Left cardiac atrium (tissue), 4 donors: ENCODE measurements at places on chromosomes 3 and 15. TPM values are rescaled to one million over a fixed set of nuclear protein-coding genes. Genes with fewer than 3 reads are reported as not detected.

DNA sequence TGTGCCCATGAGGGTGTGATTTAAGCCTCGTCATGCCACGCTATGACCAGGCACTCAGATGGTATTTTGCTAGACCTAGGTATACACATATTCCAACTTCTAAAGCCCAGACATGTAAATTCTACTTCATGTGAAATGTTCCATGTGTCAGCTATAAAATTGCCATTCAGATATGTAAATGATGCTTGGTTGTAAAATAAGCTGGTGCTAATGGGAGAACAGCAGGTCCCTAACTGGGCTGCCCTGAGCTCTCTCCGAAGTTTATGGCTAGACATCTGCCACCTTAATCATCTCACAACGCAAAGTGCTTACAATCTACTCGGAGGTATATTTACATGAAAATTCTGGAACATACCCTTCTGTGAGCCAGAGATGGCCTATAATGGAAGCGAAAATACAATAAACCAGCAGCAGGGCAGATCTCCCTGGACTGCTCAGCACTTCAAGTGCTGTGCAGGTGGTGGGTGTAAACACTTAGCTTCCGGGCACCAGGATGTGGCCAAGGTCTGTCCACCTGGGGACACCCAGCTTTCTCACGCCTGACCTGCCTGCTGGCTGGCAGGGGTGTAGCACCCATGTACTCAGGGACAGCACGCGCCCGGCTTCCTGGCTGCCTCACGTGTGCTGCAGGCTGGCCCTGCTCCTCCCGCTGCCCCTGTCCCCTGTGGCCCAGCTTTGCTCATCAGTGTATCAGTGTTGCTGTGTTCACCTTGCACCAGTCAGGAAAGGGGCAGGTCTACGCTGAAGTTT lies 82.0 kb downstream of the CHDH start:
- no peak for DNase-seq

The HCN4 gene
- 7.7 TPM for total RNA-seq

The FANCD2OS gene
- not detected for total RNA-seq

- DNase-seq, result peak; percentile 55
Observed at GRCh38 chr3:49785565-49786356, 581 bp downstream of the IP6K1 start.

DNA sequence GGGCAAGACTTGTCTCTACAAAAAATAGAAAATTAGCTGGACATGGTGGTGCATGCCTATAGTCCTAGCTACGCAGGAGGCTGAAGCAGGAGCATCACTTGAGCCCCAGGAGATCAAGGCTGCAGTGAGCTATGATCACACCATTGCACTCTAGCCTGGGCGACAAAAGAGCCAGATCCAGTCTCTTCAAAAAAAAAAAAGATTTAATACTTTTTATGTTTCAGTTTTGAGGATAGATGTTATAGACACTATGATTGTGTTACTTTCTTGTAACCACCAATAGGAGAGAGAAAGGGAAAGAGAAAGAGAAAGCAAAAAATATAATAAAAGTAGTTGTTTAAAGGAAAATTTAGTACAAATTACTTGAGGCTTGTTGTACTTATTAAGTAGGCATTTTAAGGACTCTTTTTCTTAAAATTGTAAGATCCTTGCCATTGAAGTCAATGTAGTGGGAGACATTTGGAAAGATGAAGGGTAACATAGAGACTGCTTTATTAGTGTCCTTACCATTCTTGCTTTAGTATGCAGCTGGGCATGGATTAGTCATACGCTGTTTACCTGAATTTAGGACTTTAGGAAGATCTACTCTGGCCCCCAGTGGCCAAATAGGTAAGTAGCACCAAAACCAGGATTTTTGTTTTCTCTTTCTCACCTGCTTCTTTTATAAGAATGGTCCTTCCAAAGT lies 35.1 kb upstream of the ZDHHC23 start:
- DNase-seq, result no peak

DNA sequence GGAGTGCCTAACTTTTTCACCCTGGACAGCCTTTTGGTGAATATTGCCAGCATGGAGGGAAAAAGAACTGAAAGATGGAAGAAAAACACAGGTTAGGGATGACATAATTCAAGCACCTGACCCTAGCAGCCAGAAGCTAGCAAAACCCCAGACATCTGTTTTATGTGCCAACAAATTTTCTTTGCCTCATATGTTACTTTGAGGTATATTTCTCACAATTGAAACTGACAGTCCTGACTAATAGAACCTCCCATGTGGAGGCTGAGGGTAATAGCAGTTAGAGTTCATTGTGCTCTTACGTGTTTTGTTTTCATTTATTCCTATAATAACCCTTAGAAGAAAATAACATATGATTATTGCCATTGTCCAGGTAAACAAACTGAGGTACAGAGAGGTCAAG lies 71.5 kb upstream of the SLC25A26 start:
- no peak for DNase-seq

GRCh38 chr15:73341886-73342600 lies 26.7 kb downstream of the HCN4 start:
- peak; percentile 59 for DNase-seq

The SNURF gene
- 30.0 TPM for total RNA-seq

DNA sequence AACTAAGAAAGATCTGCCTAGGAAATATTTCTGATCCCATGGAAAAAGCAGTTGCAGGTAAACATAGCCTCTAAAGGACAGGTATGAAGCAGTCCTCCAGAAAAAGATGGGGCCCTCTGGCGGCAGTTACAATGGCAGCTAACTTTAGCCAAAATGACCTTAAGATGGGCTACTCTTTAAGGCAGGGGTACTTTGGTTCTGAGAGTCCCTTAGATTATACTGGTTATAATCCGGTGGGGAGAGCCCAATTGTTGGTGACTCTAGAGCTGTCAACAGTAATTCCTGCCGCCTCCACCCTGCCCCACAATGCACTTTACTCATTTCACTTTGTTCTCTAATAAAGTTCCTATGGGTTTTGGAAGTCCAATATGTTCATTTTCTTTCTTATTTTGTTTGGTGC lies 412.8 kb upstream of the WNT5A start:
- DNase-seq, result no peak

The ACAA1 gene
- 73.8 TPM for total RNA-seq

DNA sequence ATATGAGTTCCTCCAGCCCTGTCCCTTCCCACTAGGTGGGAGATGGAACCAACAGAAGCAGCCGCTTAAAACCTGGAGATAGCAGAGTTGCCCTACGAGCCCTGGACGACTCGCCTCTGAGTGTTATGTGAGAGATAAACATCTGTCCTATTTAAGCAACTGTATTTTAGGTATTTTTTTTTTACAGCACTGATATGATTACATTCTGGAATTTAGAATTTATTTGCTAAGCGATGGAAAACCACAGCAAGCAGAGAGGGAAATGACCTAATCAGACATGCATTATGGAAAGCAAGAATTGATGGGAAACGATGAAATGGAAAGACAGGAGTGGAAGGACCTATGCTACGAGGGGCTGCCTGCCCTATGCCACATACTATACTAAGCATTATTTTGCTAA lies 379.0 kb upstream of the IL12A start:
- no peak for DNase-seq

GRCh38 chr3:142618917-142619461 lies 22.8 kb downstream of the PLS1 start:
- no peak for DNase-seq

DNA sequence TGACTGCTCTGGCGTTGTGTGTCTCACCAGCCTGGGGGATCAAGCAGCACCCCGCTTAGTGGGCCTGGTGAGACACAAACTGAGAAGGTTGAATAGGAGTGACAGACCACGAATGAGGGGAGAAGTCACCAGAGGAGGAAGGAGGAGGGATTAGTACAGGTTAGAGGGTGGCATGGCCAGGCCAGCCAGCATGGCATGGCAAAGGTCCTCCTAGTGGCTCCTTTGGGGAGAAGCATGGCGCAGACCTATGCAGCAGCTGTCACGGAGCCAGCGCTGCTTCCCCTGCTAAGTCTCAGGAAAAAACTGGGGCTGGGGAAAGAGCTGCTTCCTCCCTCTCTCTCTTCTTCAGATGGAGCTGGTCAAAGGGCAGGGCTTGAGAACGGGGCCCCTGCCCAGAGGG lies 48.6 kb downstream of the ZDHHC3 start:
- no peak for DNase-seq

DNA sequence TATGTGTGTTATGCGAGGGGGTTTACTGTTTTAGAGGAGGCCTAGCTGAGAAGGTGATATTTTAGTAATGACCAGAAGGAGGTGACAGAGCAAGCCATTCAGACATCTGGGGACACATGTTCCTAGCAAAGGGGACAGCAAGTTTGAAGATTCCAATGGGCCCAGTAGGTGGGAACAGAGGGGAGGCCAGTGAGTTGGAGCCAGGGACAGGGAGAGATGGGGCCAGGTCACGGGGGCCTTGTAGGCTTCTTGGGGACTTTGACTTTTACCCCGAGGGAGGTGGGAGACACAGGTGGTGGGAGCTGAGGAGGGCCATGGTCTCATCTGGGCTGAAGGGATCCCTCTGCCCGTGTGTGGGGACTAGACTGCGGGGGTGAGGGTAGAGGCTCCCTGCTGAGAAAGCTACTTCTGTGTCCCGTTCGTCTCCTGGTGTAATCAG lies 72.5 kb downstream of the MGLL start:
- no peak for DNase-seq

GRCh38 chr15:99928429-99928981 lies 195.3 kb upstream of the LYSMD4 start:
- peak; percentile 76 for DNase-seq

DNA sequence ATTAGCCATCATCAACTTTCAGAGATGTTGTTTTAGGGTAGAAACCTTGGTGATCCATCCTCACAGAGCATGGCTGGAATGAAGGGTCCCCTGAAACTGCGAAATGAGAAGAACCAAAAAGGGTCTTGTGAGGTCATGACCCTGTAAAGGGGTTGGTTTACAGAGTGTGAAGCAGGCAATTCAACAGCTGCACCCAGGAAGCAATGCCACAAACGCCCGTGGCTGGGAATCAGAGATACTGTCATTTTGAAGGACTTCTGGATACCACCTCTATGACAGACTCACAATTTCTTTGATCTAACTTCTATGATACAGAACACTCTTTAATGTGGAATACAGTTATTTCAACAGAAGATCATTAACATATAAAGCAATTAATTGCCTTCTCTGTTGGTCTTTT lies 79.1 kb downstream of the GREM1 start:
- no peak for DNase-seq
